ENCODE measurements at places on chromosomes 4 and X.
A peak's percentile ranks its signal among the peaks of the same experiment; 100 is the strongest.

DNA sequence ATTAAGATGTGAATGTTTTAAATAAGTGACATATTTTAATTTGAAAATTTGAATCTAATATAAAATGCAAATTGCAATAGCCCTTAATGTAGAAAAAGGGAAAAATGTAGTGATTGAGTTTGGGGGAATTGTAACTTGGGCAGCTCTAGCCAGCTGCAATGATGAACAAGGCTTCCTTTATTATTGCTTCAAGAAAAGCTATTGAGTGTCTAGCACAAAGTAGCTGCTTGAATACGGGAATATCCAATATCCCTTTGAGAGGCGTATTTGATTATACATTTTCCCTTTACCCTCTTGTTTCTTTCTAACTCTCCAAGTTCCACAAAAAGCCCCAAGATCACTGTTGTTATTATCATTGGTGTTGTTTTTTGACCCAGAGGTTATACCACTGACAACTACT is 21.8 kb downstream of the IL1RAPL1 start:
- no peak for DNase-seq

DNA sequence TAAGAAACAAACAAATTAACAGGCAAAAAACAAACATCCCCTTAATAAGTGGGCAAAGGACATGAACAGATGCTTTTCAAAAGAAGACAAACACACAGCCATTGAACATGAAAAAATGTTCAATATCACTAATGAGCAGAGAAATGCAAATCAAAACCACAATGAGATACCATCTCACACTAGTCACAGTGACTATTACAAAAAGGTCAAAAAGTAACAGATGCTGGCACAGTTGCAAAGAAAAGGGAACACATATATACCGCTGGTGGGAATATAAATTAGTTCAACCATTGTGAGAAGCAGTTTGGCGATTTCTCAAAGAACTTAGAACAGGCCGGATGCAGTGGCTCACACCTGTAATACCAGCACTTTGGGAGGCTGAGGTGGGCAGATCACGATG is 146.1 kb upstream of the NEIL3 start:
- no peak for DNase-seq

GRCh38 chrX:136662104-136662503 is 14.1 kb downstream of the CD40LG start:
- DNase-seq = no peak

GRCh38 chr4:57550198-57550597 is 440.0 kb upstream of the IGFBP7 start:
- no peak for DNase-seq

GRCh38 chr4:7860600-7861163 is 79.0 kb downstream of the AFAP1 start:
- no peak for DNase-seq

DNA sequence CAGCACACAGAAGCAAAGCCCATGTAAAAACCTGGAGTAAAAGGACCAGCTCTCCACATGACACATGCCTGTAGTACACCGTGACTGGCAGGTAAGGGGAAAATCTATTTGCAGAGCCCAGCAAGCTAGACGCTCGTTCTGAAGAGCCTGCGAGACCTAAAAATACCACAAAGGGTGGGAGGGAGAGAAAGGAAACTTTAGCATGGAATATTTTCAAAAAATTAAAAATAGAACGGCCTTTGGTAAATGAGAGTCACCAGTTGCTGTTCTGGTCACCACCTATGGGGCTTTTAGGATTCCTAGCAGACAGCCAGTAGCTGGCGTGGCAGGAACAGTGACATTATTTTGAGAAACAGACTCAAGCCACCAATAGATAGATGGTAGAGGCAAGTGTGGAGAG is 115.5 kb downstream of the MID1IP1 start:
- no peak for DNase-seq

GRCh38 chrX:2610246-2611170 is 80.6 kb upstream of the CD99 start:
- DNase-seq = no peak

GRCh38 chrX:130539721-130540321 is 138.0 kb downstream of the RBMX2 start:
- no peak for DNase-seq

DNA sequence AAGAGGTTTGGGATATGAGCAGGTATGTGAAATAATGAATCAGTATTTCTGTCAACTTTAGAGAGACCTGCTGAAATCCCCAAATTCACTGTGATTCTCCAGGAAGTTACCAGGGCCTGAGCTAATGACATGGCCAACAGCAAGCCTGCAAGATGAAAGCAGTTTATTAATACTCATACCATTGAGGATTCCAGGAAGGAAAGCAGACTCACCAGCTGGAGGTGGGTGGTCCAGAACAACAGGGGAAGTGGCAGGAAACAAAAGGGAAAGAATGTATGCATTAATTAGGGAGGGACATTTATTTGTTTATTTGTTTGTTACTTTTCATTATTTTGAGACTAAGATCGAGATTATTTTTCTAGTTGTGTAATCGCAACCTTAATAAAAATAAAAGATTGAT is 196.6 kb upstream of the AGA start:
- no peak for DNase-seq

DNA sequence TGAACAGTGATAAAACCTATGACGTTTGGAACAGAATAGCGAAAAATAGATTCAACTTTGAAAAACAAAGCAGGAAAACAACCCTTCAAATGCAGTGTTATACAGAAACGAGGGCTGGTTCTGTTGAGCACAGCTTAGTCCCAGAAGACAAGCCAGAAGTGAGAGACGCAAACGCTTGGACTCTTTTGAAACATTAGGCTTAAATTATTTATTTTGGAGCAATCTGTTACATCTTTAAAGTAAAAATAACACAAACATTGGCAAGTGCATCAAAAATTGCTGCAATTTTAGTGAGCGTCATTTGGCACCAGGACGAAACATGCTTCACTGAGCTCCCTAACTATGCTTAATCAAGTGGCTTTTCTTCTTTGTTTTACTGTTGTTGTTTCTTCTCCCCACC is 63.5 kb downstream of the ENPP6 start:
- no peak for DNase-seq

- no peak for DNase-seq
Measured at GRCh38 chrX:41684940-41685339, 3.8 kb upstream of the GPR34 start.

DNA sequence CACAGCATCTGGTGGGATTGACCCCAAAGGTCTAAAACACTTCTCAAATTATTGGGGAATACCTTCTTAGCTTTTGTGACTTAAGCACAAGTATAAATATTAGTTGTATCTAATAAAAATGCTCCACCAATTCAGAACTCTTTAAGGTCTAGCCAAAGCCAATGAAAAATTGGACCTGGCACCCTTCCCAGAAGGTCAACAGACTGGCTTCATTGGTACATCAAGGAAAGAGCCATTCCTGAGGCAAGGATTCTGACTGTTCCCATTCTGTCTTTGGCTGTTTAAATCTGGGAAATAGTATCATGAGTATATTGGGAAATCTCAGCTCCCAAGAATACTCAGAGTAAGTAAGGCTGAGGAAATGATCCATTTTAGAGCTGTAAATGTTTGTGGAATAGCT is 153.0 kb upstream of the TRPC5 start:
- DNase-seq = no peak

GRCh38 chrX:44828008-44828605 is 15.7 kb upstream of the DUSP21 start:
- no peak for DNase-seq

GRCh38 chr4:145180298-145181090 is at the start of gene OTUD4:
OTUD4 (minus strand) TSS chr4:145180589; CDS start chr4:145179973, 616 bp downstream.
- peak; percentile 97 for DNase-seq

DNA sequence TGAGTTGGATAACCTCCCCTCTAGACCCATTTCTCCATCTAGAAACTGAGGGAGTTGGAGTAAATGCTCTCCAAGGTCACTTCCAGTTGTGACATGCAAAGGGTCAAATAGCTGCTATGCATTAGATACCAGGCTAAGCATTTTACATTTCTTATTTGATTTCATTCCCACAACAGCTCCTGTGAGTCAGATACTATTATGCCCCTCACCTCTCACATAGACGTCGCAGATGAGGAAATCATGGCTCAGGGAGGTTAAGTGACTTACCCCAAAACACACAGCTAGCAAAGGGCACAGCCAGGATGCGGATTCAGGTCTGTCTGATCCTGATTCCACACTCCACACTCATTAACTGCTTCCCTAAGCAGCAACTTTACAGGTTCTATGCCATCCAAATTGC is 57.7 kb downstream of the PRPS1 start:
- no peak for DNase-seq

DNA sequence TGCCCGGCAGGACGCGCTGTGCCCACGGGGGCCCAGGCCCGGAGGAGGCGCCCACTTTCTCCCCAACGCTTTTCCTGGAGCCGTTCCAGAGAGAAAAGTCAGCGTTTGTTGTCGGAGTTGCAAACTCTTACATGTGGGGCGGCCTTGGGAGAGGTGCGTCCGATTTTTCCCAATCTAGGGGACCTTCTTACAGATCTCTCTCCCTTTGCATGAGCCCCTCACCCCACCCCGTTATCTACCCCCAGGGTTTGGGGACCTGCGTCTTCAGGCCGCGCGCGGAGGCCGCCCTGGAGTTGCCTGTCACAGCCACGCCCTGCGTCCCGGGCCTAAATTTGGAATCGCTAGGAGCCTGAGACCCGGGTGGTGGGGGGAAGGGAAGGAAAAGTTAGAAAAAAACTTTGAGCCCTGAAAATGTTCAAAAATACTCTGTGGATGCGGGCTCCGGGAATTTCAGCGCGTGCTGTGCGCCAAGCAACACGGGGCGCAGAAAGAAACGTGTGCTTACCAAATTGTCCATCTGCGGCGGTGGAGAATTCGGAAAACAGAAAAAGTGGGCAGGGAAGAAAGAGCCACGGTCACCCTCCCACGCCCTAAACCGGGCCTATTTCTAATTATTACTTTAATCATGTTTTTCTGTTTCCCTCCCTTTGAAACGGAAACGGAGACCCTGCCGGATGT is 587 bp downstream of the CD99 start:
- no peak for DNase-seq

- DNase-seq = no peak
Measured at GRCh38 chr4:130028552-130028951, 932.6 kb downstream of the C4orf33 start.

DNA sequence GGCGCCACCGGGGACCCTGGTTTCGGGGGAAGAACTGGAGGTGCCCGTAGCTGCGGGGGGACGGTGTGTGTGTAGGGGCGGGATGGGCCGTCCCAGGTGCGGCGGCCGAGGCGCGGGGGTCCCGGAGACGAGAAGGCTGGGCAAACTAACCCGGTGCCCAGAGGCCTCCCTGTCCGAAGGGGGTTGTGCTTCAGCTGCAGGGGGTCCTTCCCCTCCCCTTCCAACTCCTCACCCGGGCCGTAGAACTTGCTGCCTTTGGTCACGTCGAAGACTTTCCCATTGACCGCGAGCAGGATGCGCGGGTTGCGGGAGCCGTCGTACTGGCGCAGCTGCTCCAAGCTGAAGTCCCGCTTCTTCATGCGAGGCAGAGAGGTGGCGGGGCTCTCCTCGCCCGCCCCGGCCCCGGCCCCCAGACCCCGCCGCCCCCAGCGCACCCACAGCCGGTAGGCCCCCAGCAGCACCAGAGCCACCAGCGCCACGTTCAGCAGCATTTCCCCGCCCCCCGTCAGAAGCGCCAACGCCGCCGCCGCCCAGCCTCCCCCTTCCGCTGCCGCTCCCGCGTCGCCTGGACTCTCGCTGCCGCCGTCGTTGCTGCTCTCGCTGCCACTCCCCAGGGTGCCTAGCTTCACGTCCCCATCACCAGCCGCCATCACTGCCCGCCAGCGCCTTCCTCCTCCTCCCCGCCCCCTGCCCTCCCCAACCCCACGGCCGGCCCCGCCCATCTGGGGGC is at the start of gene PGRMC2:
TSS of gene PGRMC2 (minus strand) at position 673 of the 730 bp plus-strand sequence. CDS start at position 650, 23 bp downstream.
- DNase-seq = no peak

DNA sequence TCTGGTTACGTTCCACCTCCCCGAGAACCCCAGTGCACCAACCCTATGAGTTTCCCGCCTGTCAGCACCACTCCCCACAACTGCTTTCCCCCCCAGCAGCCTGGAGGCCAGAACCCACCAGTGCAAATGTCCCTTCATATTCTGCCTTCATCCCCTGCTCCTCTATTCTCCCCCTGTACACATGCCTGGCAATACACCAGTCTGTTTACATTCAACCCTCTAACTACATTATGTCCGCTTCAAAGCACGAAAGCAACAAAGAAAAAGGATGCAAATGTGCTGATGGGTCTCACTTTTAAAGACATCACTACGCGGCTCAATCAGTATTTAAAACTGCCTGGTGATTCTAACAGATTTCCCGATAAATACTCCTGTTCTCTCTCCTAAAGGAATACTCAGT is 126.7 kb upstream of the SORBS2 start:
- DNase-seq = no peak

DNA sequence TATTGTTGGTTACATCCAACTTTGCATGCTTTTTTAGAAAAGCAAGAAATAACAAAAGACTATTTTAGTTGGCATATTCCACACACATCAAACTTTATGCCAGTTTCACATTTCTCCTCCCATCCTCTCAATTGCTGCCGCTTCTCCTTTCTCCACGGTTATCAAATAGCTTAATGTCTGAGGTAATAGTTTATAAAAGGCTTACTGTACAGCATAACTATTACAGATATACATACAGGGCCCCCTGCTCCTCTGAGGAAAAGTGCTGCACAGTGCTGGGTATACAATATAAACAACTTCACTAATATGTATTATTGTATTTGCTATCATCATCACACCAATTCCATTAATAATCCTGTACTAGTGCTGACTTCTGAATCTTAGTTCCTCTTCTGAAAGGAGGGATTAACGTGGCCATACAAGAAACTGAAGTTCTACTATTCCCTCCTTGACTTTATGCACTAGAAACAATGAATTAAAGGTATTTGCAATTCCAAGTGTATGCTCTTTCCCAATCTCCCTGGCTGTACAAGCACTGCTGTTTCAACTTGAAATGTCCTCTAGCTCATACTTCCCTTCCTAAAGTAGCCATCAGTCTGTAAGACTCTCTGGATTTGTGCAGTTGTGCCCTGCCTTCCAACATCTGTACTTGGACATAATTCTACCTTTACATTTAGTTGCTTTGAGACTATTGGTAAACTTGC is 2.5 kb downstream of the CCNI start:
- DNase-seq = no peak

- DNase-seq = no peak
Measured at GRCh38 chr4:123020285-123020684, 97.9 kb upstream of the NUDT6 start.

DNA sequence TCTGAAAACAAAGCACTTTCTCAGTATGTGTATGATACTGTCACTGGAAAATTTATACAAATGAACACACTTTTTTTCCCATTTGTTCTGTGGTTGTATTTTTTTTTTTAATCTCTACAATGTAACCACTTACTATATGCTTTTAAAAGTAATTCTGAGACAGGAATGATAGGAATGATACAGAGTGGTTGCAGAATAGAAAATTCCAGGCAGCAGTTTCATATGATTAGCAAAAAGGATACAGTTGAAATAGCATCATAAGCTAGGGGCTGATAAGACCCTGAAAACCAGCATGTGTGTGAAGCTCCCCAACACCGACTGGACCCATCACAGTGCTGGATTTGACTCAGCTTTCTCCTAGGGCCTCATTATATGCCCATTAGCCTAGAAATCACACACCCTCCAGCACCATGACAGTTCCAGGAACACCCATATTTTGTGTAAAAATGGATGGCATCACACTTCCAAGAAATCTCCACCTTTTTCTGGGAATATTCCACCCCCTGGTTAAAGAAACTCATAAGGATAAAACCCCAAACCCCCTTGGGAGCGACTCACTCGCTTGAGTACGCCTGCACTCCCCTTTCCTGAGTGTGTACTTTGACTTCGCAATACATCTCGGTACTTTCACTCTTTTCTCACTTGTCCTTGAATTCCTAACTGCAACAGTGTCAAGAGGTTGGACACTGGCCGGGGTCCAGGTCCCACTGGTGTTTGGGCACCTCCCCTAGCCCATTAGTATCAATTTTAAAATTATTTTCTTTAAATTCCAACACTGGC is 77.4 kb upstream of the AGA start:
- no peak for DNase-seq

GRCh38 chr4:113881256-113881655 is 98.2 kb downstream of the ARSJ start:
- no peak for DNase-seq

Data from activated CD4-positive, alpha-beta T cell treated with anti-CD3 and anti-CD28 coated beads for 4 hours (primary cell).